HFF-Myc (cell line): ENCODE measurements at places on chromosomes 6 and 20.

DNA sequence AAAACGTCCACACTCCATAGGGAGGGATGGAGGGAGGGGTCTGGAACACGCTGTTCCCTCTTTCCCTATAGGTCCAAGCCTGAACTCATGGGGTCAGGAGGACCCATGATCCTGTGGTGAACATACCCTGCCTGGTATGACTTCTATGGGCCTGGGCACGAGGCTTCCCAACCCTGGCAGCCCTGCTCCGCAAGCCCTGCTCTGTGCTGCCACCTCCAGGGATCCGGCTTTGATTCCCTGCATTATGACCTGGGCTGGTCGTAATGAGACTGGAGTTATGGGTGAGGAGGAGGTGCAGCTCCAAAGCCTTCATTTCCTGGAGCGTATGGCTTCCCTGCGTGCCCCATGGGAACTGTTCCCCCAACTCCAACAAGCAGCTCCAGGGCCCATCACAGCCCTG is 54.9 kb downstream of the CDH22 start:
- DNase-seq: no peak

DNA sequence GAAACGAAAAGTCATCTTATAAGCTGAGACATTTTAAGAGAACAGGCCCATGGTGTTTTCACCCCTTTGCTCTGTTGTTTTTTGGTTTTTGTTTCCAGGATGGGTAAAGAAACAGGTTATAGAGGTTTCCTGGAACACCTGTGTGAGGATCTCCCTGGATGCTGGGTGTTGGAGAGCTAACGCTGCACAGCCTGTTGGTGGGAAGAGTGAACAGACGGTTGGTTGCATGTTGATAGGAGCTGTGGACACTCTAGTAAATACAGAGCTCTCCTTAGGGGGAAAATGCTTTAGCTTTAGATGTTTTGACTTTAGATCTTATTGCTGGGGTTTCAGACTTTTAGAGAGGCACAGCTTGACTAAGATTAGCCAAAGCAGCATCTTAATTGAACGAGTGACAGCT is 235.2 kb downstream of the SOX4 start:
- DNase-seq: no peak

GRCh38 chr20:40160097-40160550 is 528.9 kb downstream of the MAFB start:
- peak; percentile 15 for DNase-seq

GRCh38 chr6:143570147-143570853 is 58.8 kb upstream of the FUCA2 start:
- no peak for DNase-seq

DNA sequence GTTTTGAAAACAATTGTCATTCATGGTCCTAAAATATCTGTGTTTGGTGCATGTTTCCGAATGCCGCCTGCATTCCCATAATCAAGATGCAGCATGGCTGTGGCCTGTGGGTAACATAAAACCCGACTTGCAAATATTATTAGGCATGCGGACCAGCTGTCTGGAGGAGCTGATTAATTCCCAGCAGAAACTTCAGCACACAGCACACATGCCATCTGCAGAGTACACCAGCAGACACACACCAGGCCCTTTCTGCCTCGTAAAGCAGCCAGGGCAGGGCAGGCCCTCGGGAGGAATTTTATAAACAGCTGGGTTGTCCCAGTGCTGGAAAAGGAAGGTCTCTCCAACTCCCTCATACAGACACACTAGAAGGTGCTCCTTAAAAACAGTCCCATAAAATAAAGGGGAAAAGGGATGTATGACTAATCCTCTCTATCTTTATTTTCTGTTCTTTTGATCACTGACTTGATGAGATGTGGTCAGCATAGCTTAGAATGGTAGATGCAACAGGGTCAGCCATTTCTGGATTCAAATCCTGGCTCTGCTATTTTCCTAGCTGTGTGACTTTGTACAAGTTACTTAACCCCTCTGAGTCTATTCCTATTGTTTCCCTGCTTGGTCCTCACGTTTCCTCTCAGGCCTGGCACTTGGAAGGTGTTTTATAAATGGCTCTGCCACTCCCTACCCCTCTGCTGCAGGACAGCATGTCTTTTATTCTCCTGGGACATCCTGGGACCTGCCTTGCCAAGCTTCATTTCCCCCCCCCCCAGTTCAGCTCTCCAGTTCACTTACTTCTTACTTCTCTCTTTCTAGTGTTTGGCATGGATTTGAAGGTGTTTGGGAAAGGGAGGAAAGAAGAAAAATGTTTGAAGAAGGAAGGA is 85.9 kb upstream of the TRAF3IP2 start:
- DNase-seq: peak; percentile 66

DNA sequence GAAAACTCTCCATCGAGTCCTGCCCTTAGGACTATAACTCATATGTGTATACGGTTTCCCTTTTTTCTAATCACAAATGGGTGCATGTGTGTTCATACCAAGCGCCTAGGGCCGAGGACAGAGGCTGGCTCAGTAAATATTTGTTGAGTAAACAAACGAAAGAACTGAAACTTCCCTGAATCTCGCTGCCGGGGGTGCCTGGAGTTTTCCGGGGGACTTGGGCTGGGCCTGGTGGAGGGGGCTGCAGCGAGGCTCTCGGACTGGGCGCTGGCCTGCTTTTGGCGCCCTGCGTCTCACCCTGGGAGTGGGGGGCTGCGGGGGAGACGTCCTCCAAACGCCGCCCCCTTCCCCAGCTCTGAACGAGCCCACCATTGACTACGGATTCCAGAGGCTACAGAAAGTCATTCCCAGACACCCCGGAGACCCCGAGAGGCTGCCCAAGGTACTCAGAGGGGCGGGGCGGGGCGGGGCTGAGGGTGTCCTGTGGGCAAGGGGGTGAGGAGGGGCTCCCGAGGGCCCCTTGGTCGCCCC is 49.0 kb downstream of the CPXM1 start:
- DNase-seq: no peak
